Effector memory CD8-positive, alpha-beta T cell (primary cell): ENCODE measurements at places on chromosomes 5 and 9.
A peak's percentile ranks its signal among the peaks of the same experiment; 100 is the strongest.

- no peak for DNase-seq
These were observed 49.0 kb downstream of the NPR3 start for GRCh38 chr5:32760091-32760509.

GRCh38 chr5:132055808-132056609, 4.4 kb upstream of the IL3 start:
- peak; percentile 73 for DNase-seq

GRCh38 chr5:170591054-170591453, 87.2 kb downstream of the KCNIP1 start:
- DNase-seq: no peak

- DNase-seq: no peak
These were observed 73.7 kb downstream of the MPDZ start for GRCh38 chr9:13205824-13206223.

GRCh38 chr5:58074222-58074621, 385.7 kb downstream of the PLK2 start:
- DNase-seq: no peak
